ENCODE measurements at places on chromosomes 12 and 14.

DNA sequence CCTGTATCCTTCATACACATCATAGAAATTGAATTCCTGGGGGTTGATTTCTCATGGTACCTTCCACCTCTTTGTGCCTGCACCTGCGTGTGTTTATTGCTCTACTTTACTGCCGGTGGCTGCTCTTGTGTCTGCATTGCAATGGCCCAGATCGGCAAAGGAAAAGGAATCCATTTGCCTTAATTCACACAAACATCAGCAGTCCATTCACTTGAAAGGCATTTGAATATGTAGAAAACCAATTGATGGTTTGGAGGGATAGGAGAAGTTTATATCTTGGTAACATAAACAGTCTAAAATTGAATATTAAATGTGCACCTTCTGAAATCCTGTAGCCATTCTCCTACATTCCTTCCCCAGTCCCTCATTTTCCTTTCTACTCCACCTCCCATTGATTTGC lies 74.0 kb downstream of the SNAPC1 start:
- DNase-seq, result no peak

GRCh38 chr14:79332504-79333197 lies 878.7 kb downstream of the DIO2 start:
- DNase-seq, result no peak

DNA sequence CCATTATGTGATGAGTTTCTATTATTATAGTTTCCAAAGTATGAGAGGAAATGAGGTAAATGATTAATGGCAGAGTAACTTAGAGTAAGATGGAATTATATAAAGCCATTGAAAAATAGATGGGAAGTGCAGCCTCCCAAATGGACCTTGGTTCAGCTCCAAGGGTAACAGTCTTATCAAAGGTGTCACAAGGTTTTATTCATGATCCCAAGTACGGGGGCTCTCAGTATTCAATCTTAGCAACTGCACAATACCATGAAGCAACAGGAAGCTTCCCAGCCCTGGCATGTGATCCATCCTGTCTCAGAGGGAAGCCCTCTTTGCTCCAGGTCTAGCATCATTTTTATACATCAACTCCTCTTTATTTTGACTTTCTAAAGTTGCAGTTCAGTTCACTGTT lies 948.2 kb downstream of the GALC start:
- DNase-seq, result no peak

GRCh38 chr12:123001464-123001863 lies 21.0 kb downstream of the ARL6IP4 start:
- no peak for DNase-seq

DNA sequence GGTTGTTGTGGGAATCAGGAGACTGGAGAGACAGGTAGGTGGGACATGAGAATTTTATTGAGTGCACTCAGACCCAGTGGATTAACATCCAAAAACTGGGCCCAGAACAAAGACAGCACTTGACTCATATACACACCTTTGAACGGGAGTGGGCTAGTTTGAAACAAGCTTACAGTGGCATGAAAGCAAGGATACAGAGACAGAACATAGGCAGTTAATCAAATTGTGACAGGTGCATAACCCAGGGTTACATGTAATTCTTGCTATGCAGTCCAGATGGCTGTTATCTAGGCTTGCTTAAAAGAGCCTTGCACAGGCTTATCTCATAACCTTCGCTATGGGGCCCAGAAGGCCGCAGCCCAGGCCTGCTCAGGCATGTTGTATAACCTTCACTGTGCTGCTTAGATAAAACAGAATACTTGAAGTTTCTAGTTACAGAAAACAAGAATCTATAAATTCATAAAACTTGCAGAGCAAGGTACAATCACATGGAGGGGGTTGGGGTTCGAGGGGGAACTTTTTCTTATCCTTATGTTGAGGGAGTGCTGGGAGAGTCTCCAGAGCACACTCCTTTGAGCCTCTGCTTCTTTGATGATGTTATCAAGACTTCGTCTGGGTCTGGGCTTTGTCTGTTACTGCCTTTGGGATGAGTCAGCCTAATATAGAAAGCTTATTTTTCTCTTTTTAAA lies 81.7 kb downstream of the TNFAIP2 start:
- DNase-seq, result no peak

DNA sequence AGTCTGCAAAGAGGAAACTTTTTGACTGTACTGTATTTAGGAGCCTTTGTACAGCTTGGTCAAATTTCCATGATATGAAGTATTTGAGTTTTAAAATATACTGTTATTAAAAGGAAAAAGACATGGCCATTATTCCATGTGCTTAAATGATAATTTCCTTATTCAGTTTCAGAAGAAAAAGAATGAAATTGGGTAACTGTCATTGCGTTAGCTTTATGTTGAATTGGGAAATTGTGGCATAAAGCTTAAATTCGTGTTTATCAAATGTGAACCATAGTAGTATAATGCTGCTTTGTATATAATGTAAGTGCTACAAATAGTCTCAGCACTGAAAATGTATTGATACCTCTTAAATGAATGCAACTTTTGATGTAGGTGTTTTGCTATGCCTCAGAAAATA lies 64.9 kb downstream of the ETNK1 start:
- no peak for DNase-seq

DNA sequence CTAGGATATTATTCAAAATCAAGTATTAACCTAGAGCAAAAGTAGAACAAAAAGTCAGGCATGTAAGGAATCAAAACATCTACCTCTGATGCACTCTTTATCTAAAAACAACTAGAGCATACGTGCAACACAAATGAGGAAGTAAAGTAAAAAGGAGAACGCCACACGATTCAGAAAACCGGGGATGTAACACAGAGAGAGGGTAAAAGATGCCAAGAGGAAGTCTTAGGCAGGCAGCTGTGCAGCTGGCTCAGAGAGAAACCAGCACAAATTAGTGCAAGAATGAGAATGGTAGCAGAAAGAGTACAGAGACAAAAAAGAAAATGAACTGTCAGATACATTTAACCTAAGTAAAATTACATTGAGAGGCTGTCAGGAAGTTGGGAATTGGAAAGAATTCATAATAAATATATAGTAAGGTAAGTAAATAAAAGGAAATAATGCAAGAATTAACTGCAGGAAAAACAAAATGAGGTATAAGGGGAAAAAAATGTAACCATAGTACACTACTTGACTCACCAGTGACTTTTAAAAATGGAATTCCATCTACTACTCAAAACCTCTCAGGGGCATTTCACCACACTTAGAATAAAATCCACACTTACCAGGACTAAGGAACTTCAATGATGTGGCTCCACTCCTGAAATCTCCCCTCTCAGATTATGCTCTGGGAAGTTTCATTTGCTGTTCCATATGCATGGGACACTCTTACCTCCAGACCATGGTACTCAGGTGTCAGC lies 17.1 kb downstream of the BCAT1 start:
- DNase-seq, result no peak

- DNase-seq, result no peak
These were observed 12.4 kb upstream of the SNAPC1 start for GRCh38 chr14:61749867-61750266.

GRCh38 chr12:817941-818600 lies 65.7 kb downstream of the WNK1 start:
- no peak for DNase-seq

DNA sequence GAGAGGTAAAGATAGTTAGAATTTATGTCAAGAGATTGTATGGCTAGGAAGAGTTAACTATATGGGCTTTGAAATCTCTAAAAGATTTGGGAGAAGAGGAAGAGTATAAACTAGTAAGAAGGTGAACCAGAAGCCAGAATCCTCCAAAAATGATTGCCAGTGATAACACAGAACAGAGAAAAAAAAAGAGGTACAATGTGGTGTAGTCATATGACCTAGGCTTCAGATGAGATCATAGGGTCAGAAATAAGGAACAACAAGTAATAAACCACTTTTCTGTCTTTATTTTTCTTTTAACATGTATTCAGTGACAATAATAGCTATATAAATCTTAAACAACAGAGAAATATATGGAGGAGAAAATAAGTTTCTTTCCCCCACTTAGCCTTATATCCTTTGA lies 2.0 kb upstream of the NECAP1 start:
- no peak for DNase-seq

- no peak for DNase-seq
These were observed 6.3 kb downstream of the FLRT2 start for GRCh38 chr14:85535991-85536832.

DNA sequence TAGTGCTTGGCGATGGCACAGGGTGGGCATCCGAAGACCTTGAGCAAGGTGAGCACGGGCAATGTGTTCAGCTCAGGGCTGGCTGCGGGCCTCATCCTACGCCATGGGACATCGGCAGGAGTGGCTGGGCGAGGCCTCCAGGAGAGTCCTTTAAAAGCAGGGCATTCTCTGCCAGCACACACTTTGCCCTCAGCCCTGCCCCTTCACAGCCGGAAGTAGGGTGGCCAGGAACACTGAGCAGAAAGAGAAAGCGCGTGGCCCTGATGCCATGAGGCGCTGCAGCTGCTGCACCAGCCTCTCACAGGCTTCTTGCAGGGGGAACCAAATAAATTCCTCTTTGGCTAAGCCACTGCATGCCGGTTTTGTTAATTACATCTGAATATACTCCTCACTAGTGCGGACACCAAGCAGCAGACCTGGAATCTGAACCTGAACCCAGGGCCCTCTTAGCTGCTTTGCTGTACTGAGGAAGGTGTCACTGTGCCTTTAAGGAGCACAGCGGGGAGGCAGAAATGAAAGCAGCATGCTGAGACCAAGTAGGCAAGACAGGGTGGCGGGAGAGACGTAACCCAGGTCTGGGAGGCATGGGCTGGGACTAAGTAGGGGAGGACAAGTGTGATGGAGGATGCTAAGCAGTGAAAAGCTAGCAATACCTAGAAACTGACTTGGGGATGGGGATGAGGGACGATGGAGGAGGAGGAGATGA lies 155.2 kb downstream of the TTC7B start:
- no peak for DNase-seq

- no peak for DNase-seq
These were observed 81.6 kb upstream of the FAR2 start for GRCh38 chr12:29067430-29067829.

DNA sequence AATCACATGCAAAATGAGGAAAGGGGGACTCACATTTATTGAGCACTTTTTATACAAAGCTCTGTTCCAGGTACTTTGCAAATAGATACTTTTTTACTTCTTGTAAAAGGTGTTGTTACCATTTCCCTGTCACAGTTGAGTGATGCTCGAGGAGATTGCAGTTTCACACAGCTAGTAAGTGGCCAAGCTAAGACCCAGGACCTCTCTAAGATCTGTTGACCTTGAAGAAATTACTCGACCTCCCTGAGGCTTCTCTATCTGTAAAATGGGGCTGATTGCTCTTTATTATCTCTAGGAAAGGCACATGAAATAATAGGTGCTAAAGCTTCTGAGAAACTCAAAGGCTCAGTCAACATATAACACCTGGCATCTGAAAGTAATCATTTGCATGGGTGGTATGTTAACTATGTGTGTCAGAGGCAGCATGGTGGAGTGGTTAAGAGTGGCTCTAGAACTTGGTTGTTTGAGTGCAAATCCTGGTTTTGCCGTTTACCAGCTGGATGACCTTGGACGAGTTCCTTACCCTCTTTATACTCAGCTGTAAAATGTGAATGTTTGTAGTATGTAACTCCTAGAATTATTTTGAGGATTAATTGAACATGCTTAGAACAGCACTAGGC lies 41.5 kb downstream of the IFT81 start:
- DNase-seq, result no peak

DNA sequence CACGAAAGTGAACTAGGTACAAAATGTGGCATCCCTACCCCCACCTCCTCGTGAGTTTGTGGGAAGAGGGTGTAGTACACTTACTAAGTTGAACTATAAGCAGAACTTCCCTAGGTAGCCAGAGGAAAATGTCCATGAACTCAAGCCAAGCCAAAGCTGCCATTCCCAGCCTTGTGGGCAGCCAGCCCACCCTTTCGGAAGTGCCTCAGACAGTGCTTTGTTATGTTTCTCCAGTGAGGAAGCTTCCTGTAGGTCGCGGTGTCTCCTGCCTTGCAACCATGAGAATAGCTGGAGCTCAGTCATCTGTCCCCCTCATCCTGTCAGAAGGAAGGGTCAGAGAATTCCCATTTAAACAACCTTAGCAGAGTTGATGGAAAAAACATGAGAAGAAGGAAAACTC lies 266.9 kb downstream of the DUSP6 start:
- no peak for DNase-seq

- DNase-seq, result no peak
These were observed 2.7 kb upstream of the ASB8 start for GRCh38 chr12:48160046-48160445.

DNA sequence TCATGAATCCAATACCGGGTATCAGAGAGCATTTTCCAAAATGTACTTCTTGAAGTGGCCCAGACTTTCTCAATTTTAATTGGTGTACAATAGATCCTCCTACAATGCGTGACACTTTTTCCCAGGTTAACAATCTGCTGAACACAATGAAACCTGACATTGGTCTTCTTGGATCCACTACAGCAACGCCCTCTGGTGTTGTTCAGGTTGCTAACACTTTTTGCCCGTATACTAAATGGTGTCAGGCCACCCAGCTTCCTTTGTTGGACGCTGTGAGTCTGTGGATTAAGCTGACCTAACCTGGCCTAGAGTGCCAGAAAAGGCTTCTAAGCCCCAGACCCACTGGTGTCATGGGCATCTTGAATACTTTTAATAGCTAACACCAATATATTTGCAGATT lies 89.2 kb downstream of the KCNK10 start:
- no peak for DNase-seq

DNA sequence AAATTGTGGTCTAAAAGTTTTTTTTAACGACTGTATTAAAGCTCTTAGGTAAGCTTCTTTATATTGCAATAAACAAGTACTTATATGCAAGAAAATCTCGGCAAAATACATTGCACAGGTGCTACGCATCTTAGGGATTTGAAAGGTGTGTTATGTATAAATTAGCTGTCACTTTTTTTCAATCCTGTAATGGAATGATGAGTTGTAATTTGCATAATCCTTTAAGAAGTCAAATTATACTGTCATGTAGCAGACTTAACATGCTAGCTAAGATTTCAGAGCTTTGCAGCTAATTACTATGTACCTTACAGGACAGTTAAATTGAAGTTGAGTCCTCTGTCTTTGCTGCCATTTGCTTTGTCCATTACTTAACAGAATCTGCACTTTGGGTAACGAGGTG lies 117.5 kb downstream of the NPAS3 start:
- no peak for DNase-seq

- DNase-seq, result no peak
These were observed 161.6 kb upstream of the PWP1 start for GRCh38 chr12:107523775-107524535.

Data from stimulated activated CD8-positive, alpha-beta memory T cell treated with anti-CD3 and anti-CD28 coated beads, Interleukin-2, amount 100 ng/mL, for 1 hour (primary cell).